Pons (tissue), 1 donor: ENCODE measurements at places on chromosomes 16 and 17.
A peak's percentile ranks its signal among the peaks of the same experiment; 100 is the strongest.

DNA sequence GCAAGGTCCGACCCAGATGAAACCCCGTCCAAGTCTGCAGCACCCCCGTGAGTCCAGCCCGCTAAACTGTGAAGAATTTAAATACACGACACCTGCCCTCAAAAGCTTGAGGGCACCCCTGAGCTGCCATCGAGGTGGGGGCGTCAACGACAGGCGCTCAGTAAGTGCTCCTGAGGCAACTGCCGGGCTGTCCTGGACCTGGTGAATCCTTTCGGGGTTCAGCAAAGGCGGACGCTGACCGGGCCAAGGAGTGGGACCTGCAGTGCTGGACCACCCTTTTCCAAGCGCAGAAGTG lies 512 bp upstream of the ENDOV start:
- no peak for DNase-seq

DNA sequence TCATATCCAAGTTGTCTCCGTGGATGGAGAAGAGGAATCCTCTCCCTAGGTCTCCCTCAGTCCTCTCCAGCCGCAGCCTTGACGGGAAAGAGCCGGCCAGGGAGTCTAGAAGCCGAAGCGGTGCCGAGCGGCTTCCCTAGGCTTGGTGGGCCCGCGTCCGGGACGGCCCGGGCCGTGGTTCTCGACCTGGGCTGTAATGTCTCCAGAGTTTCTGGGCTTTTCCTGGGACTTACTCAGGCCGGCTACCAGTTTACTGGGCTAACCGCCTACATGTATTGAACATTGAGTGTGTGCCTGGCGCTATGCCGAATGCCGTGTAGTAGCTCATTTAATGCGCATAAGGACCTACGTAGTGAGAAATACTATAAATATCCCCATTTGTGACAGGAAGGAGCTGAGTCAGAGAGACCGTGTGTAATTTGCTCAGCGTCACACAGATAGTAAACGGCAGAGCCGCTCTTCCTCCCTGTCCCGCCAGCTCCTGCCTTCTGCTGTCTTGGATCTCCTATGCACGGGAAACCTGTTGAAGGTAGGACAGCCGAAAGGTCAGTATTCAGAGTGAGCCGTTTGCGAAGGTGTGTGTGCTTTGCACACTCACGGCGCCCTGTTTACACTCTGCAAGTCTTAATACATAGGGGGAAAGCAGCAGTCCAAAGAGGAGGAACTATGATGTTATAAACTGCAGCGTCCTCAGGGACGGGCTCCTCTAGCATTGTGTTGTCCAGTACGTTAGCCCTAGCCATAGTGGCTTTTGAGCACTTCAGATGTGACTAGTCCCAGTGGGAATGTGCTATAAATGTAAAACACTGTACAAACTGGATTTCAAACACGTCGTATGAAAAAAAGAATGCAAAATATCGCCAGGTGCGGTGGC lies 723 bp upstream of the SPAG5 start:
- DNase-seq, result peak; percentile 49

GRCh38 chr16:11543661-11544393 lies 42.9 kb downstream of the LITAF start:
- DNase-seq, result no peak

DNA sequence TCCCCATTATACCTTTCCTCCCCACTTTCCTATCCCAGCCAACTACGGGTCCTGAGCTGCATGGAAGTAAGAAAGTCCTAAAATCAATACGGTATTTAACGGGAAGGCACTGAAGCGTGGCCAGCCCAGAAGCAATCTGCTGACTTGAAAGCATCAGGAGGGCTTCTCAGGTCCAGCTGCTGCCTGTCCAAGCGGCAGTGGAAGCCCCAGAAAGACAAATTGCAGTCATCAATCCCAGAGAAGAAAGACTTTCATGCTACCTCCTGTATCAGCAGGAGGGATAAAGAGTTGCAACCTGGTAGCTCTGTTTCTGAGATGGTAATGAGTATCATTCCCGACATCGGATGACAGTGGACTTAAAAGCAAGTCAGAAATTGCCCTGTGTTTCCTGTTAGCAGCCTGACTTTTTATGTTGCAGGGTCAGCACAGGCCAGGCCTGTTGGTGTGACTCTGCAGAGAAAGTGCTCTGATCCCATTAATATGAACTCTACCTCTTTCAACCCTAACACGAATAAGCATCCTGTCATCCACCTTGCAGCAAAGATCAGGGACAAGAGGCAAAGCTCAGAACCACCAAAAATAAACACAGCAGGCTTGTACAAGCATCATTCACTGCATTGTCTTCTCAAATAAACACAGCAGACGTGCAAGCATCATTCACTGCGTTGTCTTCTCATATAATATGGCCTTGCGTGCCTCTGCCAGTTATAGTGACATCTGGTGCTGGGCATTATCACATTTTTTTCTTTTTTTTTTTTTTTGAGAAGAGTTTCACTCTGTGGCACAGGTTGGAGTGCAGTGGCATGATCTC lies 358.6 kb upstream of the CDH11 start:
- no peak for DNase-seq

DNA sequence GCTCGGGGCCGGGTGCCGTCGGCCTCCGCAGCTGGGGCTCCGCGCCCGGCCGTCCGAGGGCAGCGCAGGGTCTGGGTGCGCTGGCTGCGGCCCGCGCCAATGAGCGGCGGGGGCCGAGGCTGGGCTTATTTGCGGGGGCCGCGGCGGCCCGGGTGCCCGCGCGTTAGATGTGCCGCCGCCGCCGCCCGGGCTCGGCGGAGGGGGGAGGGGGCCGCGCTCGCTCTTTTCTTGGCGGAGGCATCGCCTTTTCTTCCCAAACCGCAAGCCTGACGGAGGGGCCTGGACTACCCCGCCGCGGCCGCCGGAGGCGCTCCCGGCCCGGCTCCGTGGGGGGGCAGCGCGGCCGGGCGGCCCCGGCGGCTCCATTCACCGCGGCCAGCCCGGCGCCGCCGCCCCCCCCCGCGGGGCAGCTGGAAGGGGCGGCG lies at the start of gene NOTUM:
Gene NOTUM (minus strand): TSS at position 101 of the 425 bp plus-strand sequence. CDS start 278 bp downstream, outside the sequence.
- DNase-seq, result no peak

GRCh38 chr17:41869426-41869825 lies 4.2 kb upstream of the KLHL11 start:
- DNase-seq, result no peak

GRCh38 chr16:1630450-1631213 lies 18.5 kb downstream of the CRAMP1 start:
- no peak for DNase-seq

GRCh38 chr17:7141824-7142223 lies 27.2 kb upstream of the ASGR2 start:
- DNase-seq, result no peak

DNA sequence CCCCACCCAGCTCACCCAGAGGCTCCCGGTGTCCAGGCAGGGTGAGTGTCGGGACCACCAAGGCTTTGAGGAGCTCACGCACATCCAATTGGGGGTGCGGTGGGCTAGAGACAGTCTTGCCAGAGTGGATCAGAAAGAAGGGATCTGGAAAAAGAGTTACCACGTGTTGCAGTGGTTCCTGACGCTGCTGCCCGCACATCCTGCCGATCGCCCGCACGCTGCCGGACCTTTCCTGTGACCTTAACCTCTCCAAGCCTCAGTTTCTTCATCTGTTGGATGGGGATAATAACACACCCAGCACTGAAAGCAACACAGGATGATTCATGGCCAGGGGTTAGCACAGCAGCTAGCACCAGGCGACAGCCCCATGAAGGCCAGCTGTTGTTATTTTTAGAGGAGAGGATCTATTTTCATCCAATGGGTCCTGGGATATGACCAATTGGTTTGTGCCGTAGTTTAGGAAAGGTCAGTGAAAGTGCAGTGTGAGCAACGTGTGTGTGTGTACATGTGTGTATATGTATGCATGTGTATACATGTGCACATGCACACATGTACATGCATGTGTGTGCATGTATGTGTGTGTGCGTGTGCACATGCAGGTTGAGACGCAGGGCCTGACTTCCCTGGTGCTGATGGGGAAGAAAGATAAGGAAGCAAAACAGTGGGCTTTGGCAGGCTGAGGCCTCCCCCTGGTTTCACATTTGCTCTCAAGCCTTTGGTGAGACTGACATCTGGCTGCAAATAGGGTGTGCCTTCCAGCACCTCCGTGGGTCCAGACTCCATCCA lies 2.5 kb downstream of the ITGAX start:
- DNase-seq, result peak; percentile 55

GRCh38 chr17:34178092-34178491 lies 77.0 kb upstream of the CCL2 start:
- no peak for DNase-seq

DNA sequence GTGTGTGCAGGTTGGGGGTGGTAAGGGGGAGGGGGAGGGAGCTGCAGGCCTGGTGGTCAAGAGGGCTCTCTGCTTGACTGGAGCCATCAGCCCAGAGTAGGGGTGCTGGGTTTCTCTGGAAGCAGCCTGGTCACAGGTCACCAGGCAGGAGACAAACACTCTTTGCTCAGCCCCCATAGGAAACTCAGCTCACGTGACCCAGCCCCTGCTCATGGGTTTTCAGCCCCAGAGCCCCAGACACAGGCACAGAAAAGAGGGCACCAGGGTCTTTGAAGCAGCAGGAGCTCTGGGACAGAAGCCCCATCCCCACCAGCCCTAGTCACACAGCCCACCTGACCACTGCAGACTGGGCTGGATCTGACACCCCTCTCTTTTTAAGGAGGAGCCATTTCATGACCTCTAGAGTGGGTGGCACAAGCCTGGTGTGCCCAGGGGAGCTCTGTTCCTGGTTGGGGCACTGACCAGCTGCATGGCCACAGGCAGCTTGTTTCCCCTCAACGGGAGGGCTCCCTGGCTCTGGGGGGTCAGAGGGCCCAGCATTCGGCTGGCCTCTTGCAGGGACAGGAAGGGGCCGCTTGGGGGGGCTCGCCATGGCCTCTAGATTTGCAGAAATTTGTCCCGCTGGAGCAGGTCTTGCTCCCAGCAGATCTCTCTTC lies 13.8 kb upstream of the CD79B start:
- DNase-seq, result no peak

GRCh38 chr17:77352441-77352840 lies 211.7 kb downstream of the SEC14L1 start:
- no peak for DNase-seq

DNA sequence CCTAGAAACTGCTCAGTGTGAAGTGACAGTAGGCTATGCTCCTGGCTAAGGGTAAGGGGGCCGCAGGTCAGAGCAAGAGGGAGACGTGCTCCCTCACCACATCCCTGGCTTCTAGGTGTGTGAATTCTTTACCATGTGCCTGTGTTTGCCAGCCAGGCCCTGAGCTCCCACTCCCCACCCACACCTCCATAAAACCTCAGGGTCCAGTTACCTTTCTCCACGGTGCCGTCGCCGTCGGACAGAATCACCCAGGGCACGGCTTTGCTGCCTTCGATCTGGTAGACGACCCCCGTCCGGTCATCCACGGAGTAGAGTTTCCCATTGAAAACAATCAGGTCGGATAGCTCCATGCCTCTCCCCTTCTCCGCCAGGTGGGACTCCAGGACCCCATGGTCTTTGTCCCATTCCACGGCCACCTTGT lies 12.8 kb downstream of the CANT1 start:
- DNase-seq, result no peak

GRCh38 chr16:83211711-83212110 lies 584.9 kb downstream of the CDH13 start:
- DNase-seq, result no peak

- DNase-seq, result no peak
Observed at GRCh38 chr17:56949595-56949994, 11.3 kb downstream of the COIL start.

DNA sequence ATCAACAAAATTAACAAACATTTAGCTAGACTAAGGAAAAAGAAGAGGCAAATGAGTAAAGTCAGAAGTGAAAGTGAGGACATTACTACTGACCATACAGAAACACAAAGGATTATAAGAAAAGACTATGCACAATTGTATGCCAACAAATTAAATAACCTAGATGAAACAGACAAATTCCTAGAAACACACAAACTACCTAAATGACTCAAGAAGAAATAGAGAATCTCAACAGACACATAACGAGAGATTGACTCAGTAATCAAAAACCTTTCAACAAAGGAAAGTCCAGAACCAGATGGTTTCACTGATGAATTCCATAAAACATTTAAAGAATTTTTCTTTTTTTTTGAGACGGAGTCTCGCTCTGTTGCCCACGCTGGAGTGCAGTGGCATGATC lies 35.7 kb upstream of the MYLK3 start:
- DNase-seq, result no peak

GRCh38 chr16:17276010-17276530 lies 194.7 kb downstream of the XYLT1 start:
- DNase-seq, result no peak

DNA sequence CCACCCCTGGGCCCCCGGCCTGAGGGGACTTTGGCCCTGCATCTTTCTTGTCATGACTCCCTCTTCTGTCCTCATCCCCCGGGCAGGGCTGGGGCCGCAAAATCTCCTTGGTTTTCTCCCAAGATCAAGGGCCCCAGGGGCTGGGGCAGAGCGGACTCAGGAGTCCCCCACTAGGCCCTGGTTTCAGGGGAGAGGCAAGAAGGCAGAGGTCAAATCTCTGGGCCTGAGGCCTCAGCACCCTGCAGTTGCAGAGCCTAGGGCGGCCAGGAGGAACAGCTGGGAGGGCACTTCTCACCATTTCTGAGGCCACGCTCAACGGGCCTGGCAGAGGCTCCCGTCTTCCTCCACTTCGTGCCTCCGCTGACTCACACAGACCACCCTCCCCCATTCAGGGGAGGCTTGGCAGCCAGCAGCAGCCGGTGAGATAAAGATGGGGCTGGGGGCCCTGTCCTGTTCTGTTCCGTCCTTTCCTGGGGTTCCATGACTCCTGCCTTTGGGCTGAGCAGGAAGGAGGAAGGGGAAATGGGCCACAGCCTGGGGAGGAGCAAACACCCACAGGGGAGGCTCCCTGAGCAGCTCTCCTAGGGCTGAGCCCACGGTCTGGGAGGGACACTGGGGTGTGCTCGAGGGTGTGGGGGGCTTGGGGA lies 12.4 kb downstream of the ZSCAN10 start:
- no peak for DNase-seq

DNA sequence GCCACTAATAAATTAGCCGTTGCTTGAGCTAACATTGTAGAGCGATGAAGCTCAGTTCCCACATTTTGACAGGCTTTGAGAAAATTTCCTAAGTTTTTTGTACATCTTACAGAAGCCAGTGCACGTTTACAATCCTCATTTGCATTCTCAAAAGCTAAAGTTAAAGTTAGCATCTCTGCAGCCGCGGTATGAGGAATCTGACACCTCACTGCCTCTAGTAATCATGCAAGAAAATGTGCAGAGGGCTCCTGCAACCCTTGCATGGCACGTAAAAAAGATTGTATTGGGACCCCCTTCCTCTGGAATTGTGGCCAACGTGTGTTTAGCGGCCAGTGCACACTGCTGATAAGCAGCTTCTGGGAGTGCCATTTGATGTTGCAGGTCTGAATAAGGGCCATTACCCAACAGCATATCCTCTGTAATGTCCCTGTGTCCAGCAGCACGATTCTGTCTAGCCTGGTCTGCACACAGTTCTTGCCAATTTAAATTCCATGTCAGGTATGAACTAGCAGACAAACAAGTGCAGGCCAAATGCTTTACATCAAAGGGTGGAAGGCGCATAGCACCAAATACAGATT lies 12.4 kb upstream of the ZNF689 start:
- no peak for DNase-seq

DNA sequence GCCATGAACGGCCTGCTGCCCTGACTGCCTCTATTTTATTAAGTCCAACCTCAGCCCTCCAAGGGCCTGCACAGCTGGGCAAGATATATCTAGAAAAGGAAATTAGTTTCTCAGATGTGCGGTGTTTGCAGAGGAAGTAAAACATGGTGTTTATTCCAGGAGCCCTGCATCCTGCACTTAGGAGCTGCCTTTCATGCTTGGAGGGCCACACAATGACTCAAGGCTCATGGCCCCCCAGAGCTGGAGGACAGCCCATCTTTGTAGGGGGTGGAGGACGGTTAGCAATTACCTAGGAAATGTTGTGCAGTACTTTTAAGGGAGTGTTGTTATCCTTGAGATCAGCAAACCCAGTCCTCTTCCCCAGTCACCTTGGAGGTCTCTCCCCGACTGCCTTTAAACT lies 80.5 kb downstream of the COPRS start:
- no peak for DNase-seq
